Stimulated activated CD8-positive, alpha-beta memory T cell treated with anti-CD3 and anti-CD28 coated beads, Interleukin-4, amount 100 ng/mL, for 48 hours (primary cell): ENCODE measurements at places on chromosomes 5 and 9.

- DNase-seq, result no peak
Observed at GRCh38 chr9:124442379-124442778, 7.9 kb upstream of the ADGRD2 start.

DNA sequence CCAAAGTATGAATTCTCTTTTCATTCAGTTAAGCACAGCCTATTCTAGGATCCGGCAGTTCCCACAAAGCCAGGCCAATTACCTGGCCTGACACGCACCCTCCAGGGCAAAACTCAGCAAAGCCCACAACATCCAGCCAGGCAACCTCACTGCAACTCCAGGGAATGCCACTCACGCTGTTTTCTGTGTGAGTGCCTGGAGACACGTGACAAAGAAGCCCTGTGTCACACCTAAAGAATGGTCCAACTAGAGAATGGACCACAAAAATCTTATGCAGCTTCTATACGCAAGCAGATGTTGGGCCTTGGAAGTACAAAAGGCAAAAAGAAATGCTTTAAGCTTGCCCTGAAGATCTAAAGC lies 20.2 kb downstream of the RETREG1 start:
- DNase-seq, result no peak

- DNase-seq, result no peak
Observed at GRCh38 chr5:103821361-103821760, 258.8 kb upstream of the NUDT12 start.

DNA sequence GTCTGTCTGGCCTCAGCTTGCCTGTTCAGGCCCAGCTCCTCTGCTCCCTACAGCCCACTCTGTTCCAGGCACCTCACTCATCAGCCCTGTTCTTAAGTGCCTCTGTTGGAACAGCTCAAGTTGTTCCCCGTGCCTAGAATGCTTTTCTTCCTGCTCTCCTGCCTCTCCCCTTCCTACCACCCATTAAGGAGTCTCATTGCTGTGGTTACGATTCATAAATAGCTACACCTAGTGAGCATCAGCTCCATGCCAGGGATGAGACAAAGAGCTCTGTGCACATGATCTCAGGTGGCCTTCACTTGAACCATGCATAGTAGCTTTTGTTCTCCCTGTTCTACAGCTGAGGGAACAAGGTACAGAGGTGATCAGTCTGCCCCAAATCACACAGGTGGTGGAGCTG lies 54.3 kb downstream of the PSD2 start:
- DNase-seq, result no peak

GRCh38 chr5:115831163-115831768 lies 10.1 kb downstream of the ATG12 start:
- DNase-seq, result no peak

- no peak for DNase-seq
Observed at GRCh38 chr5:68332556-68332955, 117.0 kb downstream of the PIK3R1 start.
